ENCODE measurements at places on chromosomes 16 and 17.

DNA sequence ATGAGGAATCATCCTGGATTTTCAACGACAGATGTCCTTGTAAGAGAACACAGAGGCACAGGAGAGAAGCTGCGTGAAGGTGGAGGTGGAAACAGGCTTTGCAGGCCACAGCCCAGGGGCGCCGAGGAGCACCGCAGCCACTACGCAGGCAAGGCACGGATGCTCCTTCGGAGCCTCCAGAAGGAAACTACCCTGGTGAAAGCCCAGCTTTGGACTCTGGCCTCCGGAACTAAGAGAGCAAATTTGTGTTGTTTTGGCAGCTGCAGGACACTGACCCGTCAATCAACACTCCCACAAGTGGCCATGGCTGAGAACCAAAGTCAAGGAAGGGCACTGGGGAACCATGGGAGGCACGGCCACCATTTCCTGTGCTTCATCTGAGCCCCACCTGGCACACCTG is 3.4 kb downstream of the ARL16 start:
- DNase-seq = no peak

DNA sequence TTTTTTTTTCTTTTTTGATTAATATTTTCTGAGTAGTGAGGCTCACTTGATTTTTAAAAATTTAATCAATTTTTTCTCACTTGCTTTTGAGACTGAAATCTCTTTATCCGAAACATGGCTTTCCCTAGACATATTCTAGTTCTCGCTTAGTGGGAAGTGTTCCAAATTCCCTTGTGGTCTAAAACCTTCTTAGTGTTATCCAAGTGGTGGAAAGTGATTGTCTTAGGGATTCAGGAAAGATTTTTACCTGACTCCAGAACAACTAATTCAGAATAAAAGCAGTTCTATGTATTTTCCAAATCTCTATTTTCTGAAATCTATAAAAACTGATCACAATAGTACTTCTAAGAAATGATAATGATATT is 178.8 kb downstream of the MAP2K6 start:
- DNase-seq = no peak

GRCh38 chr16:19911204-19911603 is 26.6 kb upstream of the GPRC5B start:
- peak; percentile 29 for DNase-seq

DNA sequence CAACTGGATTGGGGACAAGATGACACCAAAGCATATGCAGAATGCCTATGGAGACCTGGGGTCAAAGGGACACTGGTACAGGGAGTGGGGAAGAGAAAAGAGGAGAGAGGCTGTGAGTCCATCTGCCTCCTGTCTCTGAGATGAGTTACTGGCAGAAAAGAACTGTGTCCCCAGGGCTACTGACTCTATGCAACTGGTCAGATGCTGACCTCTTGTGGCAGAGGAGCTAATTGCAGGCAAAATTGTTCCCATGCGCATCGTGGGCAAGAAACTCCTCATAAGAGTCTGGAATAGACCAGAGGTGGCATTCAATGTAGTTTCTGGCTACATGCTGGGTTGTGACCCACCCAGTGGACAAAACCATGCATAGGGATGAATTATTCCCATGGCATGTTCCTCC is 26.1 kb upstream of the MLKL start:
- DNase-seq = no peak

DNA sequence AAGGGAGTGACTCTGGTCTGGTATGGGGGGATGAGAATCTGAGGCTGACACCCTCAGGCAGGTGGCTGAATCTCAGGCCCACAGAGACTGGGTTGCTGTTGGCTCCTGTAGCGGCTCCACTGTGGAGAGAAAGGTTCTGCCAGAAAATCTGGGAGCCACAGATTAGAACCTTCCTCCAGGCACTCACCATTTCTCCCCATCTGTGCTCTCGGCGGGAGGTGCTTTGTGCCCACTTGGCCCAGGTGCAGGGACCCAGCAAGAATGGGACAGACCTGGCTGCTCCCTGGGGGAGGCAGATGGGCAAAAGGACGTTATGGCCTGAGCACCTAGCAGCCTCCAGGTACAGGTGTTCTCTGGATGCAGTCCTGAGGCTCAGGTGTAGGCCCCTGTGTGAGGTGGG is 20.1 kb downstream of the RAB11FIP3 start:
- DNase-seq = no peak

- peak; percentile 72 for DNase-seq
Observed at GRCh38 chr16:57092786-57093411, 516 bp downstream of the CPNE2 start.

DNA sequence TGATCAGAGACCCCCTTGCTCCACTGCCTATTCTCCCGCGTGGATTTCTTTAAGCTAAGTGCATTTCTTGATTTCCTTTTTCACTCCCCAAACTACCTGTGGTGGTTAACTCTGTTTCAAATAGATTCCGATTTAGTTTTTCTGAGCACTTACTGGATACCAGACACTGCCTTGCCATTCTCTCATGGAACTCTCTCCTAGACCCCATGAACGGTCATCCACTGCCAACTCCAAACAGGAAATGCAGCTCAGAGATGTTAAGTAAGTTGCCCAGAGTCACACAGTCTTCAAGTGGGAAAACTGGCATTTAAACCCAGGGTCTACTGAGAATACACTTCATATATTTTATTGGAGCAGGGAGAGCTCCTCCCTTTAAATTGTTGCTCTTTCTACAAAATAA is 199.4 kb downstream of the MAF start:
- no peak for DNase-seq

GRCh38 chr16:86709902-86710601 is 131.7 kb downstream of the FOXL1 start:
- DNase-seq = no peak

DNA sequence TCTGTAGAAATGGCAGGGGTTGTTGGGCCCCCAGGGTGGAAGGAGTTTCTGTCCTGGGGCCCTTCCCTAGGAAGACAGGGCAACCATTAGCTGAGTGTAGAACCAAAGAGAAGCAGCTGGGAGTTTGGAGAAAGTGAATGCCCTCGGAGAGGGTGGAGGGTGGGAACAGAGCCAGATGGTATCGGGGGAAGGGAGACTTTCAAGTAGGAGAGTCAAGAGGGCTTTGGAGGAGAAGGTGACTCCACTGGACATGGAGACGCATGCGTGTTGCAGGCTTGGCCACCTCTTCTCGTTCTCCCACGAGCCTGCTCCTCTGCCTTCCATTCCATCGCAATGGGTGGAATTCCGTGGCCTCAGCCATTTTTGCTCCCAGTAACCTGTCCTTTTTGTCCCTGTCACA is 19.4 kb downstream of the SLC47A1 start:
- DNase-seq = no peak

GRCh38 chr17:41403404-41404023 is 6.1 kb upstream of the KRT31 start:
- peak; percentile 32 for DNase-seq

DNA sequence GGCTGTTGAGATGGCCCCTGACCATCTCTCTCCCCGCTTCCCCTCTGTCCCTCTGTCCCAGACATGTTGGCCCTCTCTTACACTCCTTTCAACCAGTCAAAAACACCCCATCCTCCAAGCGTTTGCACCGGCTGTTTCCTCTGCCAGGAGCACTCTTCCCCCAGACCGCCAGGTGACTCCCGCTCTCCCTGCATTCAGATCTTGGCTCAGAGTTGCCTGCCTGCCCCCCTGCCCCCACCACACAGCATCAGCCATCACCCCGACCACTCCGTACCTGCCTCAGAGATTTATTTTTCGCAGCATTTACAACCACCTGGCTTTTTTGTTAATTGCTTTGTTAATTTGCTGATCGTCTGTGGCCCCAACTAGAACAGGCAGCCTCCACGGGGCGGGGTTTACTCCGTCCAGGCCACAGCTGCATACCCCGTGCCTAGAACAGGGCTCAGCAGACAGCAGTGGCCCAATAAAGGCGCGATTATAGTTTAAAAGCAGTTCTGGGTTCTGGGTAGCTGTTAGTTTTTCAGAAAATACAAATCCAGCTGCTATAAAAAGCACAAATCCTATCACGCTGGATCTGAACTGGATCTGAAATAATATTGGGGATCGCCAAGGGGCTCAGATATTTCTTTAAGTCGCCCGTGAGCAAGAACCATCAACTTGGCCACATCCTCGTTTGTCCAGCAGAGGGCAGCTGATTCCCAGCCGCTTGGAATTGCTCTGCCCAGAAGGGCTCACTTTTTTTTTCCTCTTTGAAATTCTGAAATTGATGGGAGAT is 173.6 kb downstream of the IRF8 start:
- peak; percentile 77 for DNase-seq

- peak; percentile 84 for DNase-seq
Observed at GRCh38 chr17:56756536-56756935, 77.2 kb downstream of the C17orf67 start.

DNA sequence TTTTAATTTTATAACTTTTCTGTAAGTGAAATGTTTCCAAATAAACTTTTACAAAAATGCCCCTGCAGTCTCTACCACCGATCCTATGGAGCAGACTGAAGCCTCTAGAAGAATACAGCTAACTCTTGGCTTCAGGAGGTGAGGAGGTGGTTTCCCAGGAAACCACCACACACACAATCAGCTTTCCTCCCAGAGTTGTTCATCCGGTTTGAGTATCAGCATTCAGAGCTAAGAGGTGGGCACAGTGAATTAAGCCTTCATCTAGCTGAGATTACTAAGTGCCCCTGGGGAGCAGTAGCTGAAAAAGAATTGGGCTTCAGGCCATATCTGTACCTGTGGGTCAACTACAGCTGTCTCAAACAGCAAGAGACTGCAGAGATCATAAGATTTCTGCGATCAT is 139.7 kb downstream of the AATF start:
- DNase-seq = no peak

DNA sequence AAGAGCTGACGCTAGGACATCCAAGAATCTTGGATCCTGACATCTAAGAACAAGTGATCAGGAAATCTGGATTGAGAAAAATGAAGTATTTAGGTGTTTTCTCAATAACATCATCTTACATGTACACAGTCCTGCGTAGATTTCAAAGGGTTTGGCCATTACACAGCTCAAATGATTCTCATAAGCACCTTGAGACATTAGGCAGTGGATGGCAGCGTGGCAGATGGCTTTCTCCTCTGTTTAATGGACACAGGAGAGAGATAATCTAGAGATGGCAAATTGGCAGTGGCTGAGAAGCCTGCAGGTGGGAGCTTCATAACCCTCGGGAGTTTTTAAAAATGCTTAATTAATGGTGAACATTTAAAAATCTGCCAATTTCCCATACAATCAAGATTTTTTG is 137.5 kb downstream of the ZFHX3 start:
- no peak for DNase-seq

DNA sequence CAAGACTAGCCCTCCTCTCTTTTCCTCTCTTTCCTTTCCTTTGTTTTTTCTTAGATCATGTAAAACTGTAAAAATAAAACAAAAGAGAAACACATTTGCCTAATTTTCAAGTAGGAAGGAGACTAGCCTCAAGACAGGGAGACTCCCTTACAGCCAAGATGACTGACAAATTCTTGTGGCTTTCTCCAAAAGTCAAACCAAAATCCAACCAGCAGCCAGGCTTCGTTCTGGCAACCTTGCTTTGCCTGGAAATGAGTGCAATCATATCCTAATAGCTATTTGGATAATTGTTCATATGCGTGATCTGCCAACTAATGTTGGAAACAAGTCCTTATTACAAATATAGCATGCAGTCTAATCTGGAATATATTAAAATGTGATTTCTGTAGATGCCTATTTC is 868.9 kb upstream of the SOX9 start:
- no peak for DNase-seq

- no peak for DNase-seq
Observed at GRCh38 chr16:25189305-25189704, 27.4 kb upstream of the AQP8 start.

DNA sequence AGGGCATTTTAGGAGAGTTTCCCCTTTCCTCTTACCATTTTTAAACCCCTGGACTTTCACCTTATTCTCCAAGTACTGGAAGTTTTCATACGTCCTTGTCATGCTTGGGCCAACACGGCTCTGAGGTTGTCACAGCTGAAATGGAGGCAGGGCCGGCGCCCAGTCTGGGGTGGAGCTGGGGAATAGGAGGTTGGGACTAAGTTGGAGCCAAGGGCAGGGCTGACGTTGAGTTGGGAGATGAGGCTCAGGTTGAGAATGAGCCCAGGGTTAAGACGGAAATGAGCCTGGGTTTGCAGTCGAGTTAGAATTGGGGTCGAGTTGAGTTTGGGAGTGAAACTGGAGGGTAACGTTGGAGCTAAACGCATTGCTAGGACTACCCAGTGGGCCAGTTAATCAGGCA is 1.3 kb downstream of the CLEC10A start:
- no peak for DNase-seq

- DNase-seq = no peak
Observed at GRCh38 chr16:74903120-74903519, 81.8 kb downstream of the WDR59 start.

DNA sequence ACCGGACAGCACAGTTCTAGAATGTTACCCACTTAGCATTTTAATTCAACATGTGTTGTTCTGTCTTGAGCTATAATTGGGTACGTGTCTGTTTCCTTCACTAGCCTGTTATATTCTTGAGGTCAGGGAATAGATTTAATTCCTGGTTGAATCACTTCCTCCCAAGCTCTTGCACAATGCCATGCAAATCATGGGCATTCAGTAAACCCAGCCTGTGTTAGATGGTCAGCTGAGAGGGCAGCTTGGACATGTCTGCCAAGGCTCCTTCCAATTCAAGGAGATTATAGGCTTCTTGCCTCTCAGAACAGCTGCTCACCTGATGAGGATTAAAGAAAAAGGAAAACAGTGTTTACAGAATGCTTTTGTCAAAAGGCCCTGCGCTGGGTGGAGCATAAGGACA is 12.6 kb downstream of the C1QTNF1 start:
- DNase-seq = peak; percentile 24

DNA sequence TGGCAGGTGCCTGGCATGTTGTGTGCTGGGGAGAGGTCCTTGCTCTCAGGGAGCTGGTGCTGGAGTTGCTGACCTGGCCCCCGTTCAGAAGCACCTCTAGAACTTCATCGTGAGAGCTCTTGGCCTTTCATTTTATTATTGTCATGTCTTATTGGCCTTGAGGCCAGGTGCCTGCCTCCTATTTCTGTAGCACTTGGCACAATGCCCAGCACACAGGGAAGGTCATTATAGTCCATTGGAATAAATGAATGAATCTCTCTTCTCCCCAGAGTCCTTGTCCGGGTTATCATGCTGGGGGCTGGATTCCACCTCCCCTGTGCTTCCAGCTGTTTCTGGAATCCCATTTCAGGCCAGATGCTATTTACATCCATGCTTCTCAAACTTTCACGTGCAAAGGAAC is 169.2 kb downstream of the HAPSTR1 start:
- no peak for DNase-seq

GRCh38 chr17:27259356-27259755 is 34.6 kb upstream of the WSB1 start:
- DNase-seq = peak; percentile 47

GRCh38 chr16:57480754-57481230 is 5.5 kb downstream of the DOK4 start:
- no peak for DNase-seq

DNA sequence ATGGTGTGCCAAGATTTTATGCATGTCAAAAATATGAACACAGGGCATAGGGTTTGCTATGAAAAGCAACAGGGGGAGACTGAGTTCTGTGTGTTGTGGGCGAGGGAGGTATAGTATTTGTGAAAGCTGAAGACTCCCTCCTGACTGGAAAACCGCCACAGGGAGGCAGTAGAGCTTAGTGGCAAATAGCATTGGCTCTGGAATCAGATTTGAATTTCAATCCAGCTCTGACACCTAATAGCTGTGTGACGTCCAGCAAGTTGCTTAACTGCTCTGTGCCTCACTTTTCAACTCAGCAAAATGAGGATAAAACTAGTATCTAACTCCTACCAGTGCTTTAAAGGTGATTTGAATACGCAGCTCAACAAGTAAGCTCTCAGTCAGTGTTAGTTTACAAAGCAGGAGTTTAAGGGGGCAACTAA is 22.0 kb downstream of the KPNA2 start:
- no peak for DNase-seq

GRCh38 chr16:9868606-9869149 is 313.6 kb downstream of the GRIN2A start:
- DNase-seq = no peak
